ENCODE measurements at places on chromosomes 5 and 9.

DNA sequence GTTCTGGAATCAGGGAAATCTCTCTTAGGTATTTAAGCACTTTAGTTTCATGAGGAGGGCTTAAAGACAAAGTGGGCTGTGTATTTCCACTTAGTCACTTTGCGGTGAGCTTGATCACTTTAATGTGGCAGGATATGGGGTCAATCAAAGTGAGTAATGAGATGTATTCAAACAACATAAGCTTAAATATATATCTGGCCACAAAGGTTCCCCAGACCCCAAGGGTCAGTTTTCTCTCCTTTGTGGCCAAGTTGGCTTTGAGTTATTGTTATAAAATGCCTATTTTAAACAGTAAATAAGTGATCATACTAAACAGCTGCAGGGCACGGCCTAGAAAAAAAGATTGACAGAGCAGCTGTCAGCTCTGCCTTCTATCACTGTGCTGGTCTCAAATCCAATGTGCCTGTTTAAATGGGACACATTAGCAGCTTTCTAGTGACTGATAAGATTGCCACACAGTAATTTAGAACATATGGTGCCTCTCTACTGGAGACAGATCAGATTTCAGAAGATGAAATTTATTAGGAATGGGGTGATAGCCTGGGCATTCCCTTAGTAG, 363.9 kb downstream of the AGTPBP1 start:
- DNase-seq = peak; percentile 37

DNA sequence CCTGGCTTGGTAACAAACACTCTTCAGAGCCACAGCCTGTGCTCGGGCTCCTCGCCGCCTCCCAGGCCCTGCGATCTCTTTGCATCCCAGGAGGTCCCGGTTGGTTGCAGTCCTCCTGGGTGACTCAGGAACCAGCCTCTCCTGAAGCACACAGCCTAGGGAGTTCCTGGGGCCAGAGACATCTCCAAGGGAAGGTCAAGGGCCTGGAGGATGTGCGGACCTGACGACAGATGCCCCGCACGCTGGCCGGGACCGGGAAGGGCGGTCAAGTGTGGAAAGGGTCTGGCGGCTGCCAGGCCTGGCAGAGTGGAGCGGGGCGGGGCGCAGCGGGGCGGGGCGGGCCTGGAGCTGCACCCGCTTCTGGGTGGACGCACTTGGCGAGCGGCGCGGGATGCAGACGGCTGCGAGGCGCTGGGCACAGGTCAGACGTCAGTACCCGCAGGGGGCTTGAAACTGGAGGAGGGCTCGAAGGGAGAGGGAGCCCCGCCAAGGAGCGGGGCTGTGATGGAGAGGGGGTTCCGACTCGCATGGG, 45.0 kb upstream of the PRSS3 start:
- peak; percentile 63 for DNase-seq

- no peak for DNase-seq
Measured at GRCh38 chr9:92066168-92066567, 49.0 kb downstream of the SPTLC1 start.

- no peak for DNase-seq
Measured at GRCh38 chr5:107430071-107430625, 240.6 kb downstream of the EFNA5 start.

- no peak for DNase-seq
Measured at GRCh38 chr5:138533973-138534941, 8.8 kb downstream of the ETF1 start.

DNA sequence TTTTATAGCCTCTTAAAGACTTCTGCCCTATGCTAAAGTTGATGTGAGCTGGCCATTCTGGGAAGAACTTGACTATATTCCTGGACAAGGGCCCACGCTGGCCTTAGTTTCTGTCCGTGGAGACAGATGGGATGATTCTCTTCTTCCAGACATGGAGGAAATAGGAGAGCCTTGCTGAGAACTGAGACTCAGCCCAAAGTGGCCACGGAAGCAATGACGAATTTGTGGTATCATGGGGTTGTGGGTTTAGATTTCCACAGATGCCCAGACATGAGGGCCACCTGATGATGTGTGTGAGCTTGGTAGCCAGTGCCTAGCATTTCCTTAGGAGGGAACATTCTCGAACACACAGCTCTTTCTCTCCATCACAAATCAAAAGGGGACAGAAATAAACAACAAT, 309.1 kb downstream of the NSG2 start:
- DNase-seq = no peak
